ENCODE measurements at places on chromosomes 6 and 20.

DNA sequence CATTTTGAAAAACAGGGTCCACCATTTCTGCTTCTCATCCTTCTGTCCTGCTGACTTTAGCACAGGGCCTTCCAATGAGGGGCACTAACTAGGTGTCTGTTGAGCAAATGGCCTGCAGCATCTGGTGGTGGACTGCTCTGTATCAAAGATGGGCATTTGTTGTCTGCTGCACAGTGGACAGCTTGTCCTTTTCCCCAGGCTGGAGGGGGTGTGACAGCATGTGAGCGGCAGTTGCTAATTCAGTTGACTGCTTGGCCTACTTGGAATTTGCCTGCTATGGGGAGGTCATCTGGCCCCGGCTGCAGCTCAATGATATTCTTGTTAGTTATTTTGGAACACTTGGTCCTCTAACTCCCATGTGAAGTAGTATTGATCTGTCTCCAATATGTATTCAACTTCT lies 93.7 kb downstream of the SH3BGRL2 start:
- DNase-seq: no peak

DNA sequence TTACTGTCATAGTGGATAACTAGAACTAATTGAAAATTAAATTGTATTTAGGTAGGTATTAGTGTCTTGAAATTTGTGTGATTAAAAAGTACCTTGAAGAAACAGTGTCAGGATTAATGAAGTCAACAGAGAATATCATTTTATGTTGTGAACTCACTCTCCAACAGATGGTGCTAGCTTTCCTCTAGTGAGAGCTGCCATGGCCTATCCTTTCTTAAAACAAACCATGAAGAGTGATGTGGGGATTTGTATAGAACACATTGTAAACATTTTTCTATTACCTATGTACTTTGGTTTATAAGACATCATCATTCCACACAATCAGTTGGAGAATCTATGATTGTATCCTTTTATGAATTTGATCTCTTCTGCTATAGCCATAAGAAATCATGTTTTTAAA lies 4.8 kb upstream of the SRSF12 start:
- DNase-seq: peak; percentile 58

DNA sequence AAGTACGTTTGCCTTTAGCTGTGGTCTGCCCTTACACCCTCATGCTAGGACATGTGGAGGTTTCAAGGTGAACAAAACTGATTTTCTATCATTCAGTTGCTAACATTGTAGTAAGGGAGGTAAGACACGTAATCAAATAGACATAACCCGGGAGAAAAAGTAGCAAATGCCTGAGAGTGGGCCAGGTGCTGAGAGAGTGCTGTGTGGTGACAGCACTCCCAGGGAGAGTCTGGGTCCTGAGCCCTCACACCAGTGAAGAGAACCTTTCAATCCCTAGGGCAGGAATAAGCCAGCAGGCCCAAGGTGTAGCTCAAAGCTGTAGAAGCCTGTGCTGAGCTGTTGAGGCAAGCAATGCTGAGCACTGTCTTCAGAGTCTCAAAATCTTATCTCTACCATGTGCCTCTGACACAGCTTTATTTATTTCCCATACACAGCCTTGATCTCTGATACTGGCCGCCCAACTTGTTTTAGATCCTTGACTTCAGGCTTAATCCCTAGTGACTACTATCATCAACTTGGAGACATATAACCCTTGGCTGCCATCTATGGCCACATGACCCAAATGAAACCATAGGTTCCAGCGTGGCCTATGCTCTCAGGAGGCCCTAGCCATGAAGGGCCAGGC lies 55.2 kb downstream of the TPD52L1 start:
- no peak for DNase-seq

DNA sequence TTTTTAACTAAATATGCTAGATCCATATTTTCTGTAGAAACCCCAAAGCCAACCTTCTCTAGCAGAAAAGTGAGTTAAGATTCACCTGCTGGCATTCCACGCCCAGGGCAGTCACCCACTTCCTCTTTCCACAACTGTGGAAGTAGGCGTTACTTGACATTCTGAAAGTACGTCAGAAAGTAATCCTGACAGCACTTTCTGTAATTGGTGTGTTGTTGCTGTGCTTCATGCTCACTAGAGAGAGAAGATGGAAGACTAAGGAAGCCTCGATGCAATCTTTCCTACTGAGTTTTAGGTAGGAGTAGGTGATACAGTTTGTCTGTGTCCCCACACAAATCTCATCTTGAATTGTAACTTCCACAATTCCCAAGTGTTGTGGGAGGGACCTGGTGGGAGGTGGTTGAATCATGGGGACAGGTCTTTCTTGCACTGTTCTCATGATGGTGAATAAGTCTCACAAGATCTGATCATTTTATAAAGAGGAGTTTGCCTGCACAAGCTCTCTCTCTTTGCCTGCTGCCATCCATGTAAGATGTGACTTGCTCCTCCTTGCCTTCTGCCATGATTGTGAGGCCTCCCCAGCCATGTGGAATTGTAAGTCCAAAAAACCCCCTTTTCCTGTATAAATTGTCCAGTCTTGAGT lies 101.1 kb downstream of the MAP3K7 start:
- no peak for DNase-seq

DNA sequence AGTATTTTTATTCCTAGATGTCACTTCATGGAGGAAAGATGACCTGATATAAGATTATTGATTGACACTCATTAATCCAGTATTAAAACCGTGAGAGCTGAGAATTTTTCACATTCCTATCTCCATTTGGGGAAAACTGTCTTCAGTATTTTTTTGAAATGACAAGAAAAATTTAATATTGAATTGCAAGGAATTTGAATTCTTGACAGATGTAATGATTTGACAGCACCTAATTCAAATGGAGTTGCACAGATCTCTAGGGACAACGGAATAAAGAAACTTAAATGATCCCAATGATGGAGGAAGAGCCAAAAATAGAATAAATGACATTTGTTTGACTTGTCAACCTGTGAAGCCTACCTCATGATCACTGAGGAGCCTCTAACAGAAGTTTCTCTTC lies 1591.4 kb downstream of the HACE1 start:
- no peak for DNase-seq

- DNase-seq: no peak
These were observed 16.1 kb upstream of the RIPOR2 start for GRCh38 chr6:24951811-24952299.

- no peak for DNase-seq
These were observed 1005.4 kb downstream of the GRIK2 start for GRCh38 chr6:102398788-102399390.

DNA sequence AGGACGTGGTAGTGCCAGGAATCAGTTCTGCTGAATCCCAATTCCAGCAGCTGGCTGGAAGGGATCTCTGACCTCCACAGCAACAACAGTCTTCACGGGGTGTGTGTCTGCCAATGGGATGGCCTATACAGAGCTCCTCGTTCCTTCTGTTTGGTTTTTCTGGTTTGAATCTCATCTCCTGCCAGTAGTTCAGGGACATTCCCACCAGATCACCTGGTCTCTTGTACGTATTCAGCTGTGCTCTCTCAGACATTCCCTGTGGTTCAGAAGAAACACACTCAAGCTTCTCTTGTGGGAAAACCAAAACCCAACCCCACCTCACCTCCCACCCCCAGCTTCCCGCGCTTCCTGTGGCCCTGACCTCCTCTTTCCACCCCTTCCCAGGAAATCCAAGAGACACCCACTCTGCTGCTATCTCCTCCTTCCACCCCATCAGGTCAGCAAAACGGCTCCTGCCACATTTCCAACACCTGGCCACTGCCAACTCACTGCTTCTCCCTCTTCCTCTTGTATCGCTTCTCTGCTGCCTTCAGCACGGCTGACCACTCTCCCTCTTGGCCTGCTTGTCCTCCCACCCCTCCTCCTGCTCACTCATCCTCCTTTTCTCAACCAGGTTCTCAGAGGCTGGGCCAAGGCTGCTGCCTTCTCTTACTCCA lies 63.3 kb upstream of the PTGIS start:
- DNase-seq: no peak

DNA sequence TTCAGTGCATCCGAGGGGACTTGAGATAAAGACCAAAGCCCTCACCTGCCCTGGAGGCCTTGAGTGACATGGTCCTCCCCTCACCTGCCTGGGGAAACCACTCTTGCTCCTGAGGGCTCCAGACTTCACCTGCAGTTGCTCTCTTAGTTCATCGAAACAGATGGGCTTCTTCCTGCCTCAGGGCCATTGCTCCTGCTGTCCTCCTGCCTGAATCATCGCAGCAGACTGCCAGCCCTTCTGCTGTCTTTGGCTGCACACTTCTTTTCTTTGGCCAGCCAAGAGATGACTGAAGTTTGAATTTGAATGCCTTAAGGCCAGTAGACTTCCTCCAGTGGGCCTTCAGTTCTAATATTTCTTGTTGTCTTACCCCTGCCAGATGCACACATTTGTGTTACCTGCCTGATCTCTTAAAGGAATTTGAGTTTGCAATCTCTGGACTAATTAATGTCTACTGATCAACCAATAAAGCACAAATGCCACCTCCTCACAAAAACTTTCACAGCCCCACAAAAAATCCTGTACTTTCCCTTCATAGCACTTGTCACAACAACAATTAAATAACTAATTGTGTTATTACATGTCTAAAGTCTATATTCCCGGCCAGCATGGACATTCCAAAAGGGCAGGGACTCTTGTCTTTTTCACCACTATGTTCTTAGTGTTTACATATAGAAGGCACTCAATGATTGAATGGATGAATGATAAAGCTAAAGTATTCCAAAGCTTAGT lies 56.7 kb upstream of the SGK1 start:
- DNase-seq: no peak

DNA sequence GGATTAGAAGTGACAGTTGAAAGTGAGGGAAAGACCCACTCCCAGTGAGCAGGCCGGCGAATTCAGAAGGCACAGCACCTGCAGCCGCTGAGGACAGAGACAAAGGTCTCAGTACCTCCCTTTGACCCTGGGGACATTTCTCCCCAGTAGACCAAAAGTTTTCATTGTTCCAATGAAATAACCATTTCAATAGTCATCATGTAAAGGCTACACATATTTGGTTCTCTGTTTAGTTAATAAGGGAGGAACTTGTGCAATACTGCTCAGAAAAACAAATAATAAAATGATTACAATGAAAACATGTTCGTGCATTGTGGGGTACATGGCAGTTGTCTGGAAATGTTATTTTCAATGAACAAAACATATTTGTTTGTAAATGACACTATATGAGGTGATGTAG lies 52.5 kb downstream of the EDN1 start:
- no peak for DNase-seq

DNA sequence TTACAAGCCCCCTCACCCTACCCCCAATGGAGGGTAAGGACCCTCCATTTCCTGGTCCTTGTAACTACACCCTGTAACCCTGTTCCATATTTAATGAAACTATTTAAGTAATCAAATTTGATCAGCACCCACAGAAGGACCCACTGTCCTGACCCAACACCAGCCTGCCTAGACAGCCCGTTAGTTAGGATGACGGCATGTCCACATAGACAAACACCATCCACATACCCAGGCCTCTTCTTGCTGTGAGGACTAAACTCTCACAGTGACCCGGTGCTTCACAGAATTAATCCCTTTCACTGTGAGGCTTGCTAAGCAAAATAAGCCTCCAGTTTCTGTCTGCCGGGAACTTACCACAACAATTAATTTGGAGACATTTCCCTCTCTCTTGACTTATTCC lies 32.8 kb upstream of the FOXQ1 start:
- no peak for DNase-seq

DNA sequence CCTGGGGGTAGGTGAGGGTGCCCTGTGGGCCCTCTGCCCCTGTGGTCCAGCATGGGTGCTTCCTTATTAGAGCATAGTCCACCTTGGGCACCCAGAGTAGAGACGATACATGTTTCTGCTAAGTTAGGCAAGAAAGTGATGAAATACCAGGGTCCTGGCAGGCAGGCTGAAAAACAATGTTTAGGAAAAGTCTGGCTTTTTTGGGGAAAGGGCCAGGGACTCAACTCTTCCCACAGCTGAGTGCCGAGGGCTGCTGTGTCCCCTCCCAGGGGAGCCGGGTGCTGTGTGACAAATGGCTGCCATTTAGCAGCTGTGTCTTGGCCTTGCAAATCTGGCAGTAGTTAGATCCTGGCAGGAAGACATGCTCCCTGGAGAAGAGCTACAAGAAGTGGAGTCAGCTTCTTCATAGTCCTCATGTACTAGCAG lies 61.5 kb downstream of the RREB1 start:
- DNase-seq: no peak

- no peak for DNase-seq
These were observed 44.4 kb downstream of the TRAM2 start for GRCh38 chr6:52532457-52532856.

DNA sequence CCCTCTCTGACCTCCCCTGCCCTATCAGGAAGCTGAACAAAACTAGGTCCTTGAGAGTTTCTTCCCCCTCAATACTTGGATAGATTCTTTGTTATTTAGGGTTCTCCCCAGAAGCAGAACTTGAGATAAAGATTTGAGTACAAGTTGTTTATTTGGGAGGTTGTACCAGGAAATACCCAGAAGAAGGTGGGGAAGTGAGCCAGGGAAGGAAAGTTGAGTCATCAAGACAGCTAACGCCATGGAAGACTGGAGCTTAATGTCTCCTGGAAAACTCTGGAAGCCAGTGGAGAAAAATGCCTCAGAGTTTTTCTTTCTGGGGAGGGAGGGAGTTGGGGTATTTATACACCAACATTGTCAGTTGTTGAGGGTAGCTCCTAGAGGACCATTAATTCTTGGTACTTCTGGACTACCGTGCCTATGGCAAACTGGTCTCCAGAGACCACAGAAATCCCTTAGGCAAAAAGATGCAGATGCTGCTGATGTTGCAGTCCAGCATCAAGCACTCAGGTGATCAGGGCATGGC lies 102.6 kb upstream of the ZFP64 start:
- DNase-seq: no peak

DNA sequence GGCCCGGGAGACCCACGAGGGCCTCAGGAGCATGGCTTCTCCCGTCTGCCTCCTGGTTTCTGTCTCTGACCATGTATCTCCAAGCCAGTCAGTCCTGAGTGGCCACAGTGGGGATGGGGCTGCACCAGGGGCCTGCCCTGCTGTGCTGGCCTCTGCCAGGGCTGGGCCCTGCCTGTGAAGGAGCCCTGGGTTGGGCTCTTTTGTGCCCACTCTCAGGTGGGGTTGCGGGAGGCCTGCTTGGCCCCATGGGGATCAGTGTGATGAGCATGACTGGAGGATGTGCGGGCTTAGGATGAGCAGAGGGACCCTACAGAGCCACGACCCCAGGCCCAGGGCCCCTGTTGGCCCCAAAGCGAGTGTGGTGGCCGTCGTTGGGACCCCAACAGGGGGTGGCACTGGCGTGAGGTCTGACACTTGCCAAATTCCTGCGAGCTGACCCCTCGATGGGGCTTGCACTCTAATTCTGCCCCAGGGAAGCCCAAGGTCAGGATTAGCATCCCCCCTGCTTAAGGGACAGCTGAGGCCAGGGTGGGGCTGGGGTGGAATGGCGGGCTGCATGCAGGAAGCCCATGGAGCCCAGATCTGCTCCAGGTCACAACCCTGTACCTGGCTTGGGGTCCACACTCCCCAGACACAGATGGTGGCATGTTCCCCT lies 90.0 kb upstream of the BHLHE23 start:
- no peak for DNase-seq

DNA sequence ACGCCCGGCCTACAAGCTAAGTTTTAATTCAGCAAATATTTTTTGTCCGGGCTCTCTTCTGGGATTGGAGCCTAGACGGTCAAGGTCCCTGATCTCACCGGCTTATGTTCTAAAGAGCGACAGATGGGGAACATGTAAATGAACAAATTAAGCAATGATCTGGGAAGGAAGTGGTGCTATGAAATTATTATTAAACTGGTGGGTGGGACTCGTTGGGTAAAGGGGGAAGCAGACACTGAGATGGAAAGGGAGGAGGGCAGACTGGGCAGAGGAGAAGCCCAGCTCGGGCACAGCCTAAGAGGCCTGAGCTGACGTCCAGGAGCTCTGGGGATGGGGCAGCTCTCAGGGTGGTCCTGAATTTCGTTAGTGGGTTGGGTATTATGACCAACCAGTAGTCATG lies 81.8 kb upstream of the AGPAT4 start:
- no peak for DNase-seq
